T1000 (cell line): ENCODE measurements at places on chromosomes 2 and 18.

- DNase-seq = no peak
These were observed 80.7 kb downstream of the EML4 start for GRCh38 chr2:42249887-42250286.

DNA sequence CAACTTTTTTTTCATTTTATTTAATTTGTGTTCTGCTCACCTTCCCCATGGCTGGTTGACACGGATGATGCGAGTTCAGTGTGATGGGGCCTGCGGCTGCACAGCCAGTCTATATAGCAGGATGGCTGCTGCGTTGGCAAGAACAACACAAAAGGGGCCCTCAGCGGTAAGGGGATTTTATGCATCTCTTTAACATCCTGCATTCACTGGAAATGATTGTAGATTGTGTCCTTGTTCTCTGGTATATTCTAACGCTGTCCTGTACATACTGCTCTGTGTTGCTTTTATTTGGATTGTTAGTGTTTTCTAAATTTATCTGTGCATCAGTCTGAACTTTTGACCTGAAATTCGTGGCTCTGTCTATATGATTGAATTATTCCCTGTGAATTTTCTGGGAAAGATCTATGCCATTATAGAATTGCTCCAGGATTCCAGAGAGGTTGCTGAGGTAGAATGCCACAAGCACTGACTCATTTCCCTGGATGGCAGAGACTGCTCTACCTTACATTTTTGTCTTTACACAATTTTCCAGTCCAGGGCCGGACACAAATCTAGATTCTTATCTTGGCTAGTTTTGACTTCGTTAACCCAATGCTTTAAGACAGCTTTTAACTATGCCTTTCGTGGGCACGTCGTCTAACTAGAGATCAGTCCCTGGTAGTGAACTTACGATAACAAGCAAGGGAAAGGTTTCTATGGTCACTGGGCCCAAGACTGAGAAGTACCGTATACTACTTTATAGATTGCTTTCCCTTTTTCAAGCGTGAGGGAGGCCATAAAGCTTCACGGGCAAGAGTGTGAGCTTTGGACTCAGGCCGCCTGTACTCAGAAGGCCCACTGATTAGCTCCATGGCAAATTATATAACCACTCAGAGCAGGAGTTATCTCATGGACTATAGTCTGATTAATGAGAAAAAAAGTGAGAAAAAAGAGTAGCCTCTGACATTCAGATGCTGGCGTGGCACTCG is at the start of gene CRYGC:
Gene CRYGC (minus strand): TSS at position 85 of the 968 bp plus-strand sequence. CDS start 36 bp downstream, at position 49.
- DNase-seq = no peak

- DNase-seq = no peak
These were observed 78.2 kb downstream of the TCF4 start for GRCh38 chr18:55509631-55510324.

DNA sequence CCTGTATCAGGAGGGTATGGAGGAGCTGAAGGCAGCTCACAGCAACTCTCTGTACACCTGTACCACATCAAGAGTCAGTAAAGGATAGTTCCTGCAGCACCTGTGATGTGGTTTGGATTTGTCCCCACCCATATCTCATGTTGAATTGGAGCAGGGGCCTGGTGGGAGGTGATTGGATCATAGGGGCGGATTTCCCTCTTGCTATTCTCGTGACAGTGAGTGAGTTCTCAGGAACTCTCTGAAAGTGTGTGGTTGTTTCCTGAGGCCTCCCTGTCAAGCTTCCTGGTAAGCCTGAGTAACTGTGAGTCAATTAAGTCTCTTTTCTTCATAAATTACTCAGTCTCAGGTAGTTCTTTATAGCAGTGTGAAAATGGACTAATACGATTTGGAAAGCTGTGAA is 28.9 kb downstream of the OSBPL1A start:
- no peak for DNase-seq

DNA sequence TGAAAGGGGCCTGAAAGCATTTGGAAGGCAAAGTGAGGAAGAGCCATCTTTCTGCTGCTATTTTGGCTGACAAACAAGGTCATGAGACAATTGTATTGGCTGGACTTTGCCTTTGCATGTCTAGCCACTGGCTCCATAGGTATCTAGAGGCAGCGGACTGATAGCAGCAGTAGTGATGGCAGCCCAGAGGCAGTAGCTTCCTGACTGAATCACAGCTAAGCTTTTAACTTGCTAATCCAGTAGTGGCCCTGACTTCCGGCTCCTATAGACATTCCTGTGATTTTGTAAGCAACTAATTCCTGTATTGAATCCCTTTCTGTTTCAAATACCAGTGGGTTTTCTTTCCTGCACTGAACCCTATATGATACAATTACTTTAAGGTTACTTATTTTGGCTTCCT is 69.8 kb upstream of the PDE1A start:
- no peak for DNase-seq

DNA sequence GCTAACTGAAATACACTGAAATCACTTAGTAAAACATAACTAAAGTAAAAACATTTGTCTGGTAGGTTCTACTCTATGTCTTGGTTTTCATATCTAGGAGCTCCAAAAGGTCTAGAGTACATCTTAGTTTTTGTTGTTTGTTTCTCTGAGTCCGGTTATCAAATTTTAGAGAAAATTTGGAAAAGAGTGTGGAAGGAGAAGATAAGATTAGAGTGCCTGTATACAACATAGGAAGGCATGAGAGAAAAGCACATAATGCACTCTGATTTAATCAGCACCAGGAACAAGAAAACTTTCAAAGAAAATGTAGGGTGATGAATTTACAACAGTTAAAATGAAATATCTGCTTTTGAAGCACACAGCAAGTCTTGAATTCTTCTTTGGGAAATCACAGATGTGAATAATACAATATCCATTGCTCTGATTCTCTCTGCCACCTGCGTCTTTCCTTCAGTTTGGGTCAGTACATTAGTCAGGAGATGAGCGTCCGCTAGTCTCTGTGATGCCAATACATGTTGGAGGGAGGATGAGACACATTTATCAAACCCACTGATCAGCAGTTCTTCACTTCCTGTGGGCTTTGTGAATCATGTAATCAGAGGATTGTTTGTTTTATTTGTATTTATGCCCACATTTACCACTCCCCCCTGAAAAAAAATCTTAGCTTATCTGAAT is 477.8 kb upstream of the GCFC2 start:
- DNase-seq = no peak

DNA sequence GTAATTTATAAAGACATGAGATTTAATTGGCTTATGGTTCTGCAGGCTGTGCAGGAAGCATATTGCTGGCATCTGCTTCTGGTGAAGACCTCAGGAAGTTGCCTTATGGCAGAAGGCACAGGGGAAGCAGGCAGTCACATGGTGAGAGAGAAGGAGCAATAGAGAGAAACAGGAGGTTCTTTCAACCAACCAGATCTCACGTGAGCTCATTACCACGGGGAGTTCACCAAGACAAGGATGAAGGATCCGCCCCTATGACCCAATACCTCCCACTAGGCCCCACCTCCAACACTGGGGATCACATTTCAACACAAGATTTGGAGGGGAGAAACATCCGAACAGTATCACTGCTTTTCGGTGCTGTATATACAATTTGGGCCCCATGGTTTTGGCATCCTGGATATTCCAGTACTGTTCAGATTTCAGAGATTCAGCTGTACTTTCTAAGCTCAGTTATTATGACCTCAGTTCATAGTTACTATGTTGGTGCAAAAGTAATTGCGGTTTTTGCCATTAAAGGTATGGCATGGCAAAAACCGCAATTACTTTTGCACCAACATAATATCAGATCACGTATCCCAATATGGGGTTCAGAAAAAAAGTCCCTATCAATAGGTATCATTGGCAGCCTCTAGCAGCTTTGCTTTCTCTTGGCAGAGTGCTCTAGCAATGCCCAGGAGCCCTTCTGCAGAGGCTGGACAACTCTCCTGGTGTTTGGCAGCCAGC is 189.6 kb upstream of the SIX3 start:
- no peak for DNase-seq

DNA sequence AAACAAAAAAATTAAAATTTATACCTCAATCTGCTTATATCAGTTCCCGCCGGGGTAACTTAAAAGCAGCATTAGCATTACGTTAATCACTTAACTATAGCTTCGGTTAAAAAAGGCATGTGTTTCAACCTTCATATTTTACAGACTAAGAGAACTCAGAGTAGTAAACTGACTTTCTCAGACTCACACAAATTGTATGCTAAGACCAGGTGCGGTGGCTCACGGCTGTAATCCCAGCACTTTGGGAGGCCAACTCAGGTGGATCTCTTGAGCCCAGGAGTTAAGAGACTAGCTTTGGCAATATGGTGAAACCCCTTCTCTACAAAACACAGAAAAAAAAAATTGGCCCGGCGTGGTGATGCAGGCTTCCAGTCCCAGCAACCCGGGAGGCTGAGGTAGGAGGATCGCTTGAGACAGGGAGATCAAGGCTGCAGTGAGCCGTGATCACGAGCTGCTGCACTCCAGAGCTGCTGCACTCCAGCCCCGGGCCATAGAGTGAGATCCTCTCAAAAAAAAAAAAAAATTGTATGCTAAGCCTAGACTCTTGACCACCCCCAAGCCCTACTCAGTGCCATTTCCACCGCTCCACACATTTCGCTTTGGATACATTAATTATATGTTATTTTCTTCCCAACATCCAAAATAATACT is 2.4 kb downstream of the HNRNPLL start:
- no peak for DNase-seq
